ENCODE measurements at places on chromosomes 6 and 20.

DNA sequence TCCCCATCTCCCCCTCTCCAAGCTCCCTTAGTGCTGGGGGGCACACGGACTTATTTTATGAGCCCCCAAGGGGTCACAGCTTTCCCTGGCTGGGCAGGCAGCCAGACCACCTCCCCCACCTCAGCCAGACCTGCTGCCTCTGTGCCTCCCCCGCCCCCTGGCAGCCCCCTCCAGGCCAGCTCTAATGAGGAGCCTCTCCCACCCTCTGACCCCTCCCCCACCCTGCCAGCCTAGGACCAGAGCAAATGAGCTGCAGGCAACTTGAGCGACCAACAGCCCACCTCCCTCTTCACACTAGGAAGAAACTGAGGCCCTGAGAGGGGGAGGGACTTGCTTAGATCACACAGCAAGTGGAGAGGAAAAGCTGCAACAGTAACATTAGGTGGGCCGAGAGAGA is 1.9 kb downstream of the GDF5 start:
- DNase-seq, result no peak

GRCh38 chr6:4308364-4308763 is 173.0 kb upstream of the ECI2 start:
- no peak for DNase-seq

GRCh38 chr6:89536231-89536630 is 102.3 kb downstream of the LYRM2 start:
- DNase-seq, result no peak

DNA sequence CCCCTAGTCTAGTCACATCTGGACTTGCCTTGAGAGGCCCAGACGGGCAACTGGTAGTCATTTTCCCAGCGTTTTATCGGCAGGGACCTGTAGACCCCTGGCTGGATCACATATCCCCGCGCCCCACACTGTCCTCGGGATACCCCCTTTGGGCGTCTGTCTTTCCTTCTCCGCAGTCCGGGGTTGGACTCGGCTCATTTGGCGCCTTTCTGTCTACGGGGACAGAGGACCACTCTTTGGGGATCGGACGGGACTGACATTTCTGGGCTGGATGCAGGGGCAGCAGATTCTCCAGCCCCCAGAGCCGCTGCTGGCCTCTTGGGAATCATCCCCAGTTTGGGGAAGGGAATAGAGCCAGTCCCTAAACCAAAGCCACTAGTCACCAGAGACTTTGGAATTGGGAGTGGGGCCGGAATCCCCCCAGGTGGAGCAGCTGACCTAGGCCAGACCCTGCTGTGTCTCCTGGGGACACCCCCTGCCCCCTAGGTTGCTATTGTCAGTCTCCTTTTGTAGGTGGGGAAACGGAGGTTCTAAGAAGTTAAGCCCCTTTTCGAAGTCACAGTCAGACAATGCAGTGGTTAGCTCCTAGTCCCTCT is 734 bp downstream of the FAM110A start:
- no peak for DNase-seq

DNA sequence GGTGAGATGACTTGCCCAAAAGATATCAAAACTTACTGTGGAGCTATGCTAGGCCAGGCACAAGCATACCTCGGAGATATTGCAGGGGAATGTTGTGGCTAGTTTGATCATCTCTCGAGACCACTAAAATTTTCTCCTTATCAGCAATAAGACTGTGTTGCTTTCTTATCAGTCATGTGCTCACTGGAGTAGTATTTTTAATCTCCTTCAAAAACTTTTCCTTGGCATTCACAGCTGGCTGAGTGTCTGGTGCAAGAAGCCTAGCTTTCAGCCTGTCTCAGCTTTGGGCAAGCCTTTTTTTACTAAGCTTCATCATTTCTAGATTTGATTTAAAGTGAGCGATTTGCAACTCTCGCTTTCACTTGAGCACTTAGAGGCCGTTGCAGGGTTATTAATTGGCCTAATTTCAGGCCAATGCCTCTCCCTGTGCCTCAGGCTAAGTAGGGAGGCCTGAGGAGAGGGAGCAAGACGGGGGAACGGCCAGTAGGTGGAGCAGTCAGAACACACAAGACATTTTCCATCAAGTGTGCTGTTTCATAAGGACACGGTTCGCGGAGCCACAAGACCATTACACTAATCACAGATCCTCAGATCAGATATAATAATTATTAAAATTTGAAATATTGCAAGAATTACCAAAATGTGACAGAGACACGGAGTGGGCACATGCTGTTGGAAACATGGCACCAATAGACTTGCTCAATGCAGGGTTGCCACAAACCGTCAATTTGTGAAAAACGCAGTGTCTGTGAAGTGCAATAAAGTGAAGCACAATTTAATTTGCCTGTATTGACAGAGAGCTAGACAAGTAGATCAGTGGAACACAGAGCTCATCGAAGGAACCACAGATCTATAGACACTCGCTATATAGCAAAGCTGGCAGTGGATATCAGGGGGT is 106.8 kb upstream of the SIRPG start:
- DNase-seq, result peak; percentile 54

DNA sequence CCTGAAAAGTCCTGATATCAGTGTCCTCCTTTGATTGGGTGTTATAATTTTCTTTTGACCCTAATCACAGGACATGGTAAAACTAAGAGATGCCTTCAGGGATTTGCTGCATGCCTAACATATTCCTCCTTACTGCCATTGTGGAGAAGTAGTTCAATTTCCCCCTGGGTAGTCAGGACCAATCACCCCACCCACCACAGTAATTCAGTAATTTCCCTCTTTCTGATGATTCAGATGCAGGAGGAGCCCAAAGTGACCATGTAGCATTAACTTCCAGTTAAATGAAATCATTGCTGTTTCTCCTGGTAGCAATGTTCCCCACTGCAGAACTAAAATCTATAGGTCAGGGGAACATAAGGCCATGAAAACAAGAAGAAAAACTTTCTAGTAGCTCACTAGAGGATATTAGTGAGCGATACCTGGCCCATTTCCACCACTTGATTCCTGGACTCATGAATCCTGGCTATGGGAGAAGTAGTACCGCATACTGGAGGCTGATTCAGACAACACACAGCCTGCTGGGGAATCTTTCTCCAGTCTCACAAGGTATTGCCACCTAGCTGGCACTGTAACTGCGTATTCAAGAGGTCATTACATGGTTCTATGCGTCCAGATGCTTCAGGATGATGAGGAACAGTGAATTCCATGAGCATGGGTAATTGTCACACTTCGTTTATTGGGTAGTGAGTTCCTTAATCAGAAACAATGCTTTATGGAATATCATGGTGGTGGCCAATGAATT is 561.2 kb downstream of the HAO1 start:
- DNase-seq, result no peak

- DNase-seq, result no peak
Observed at GRCh38 chr6:94300424-94301144, 881.2 kb upstream of the EPHA7 start.

GRCh38 chr20:13799974-13800373 is 15.1 kb downstream of the NDUFAF5 start:
- DNase-seq, result no peak

GRCh38 chr6:65979120-65979519 is 272.1 kb upstream of the EYS start:
- no peak for DNase-seq

DNA sequence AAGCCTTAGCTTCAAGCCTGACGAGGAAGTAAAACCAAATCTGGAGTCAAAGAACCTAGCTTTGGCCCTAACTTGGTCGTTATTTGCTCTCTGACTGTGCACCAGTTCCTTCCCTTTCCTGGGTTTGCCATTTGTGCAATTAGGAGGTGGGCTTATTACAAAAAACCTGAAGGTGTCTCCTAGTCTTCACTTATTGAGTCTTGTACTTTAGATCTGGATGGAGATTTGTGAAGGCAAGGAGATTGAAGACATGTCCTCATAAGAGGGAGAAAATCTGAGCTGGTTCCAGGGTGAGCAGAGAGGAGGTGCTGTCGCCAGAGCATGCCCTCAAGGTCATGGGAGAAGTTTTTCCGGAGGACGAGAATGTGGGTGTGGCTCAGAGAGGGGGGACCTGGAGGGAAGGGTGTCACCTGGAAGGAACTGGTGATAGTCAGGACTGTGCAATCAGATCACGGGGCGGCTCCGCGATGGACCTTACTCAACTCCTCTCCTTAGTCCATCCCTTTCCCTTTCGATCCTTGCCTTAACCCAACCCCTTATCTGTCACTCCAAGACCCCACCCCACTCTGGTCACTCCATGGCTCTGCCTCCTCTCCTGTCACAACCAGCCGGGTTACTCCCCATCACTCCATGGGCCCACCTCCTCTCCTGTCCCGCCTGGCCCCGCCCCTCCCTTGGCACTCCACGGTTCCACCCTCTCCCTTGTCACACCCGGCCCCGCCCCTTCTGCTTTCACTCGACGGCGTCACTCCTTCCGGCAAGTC is 588 bp upstream of the ACSS2 start:
- DNase-seq, result no peak

GRCh38 chr6:129685662-129686031 is 24.3 kb downstream of the ARHGAP18 start:
- DNase-seq, result no peak

DNA sequence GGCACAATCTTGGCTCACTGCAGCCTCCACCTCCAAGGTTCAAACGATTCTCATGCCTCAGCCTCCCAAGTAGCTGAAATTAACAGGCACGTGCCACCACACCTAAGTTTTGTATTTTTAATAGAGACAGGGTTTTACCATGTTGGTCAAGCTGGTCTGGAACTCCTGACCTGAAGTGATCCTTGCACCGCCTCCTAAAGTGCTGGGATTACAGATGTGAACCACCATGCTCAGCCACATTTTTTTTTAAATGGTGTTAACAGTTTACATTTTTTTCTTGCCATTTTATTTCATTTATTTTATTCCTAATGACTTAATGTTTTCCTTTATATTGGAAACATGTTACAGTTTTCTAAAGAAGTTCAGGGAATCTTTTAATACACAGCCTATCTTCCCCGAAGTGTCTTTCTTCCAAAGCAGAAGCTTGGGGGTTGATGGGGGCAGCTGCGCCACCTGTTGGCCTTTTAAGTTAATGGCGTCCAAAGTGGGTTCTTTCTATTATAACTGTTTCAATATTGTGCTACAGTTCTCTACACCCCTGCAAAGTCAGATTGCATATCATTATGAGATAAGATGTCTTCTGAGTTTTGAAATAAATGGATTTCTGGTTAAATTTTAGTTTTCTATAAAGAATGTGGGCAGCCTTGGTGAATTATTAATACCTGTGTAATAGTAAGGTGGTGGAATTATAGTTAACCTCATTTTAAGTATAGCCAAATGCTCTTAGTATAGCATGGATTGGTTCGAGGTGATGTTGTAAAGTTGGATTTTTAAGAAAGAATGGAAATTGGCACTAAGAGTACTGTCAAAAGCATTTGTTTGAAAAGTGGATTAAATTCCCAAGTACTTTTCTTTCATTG is 42.0 kb upstream of the PLCG1 start:
- DNase-seq, result no peak

GRCh38 chr6:151451417-151451949 is 443 bp downstream of the RMND1 start:
- DNase-seq, result no peak

DNA sequence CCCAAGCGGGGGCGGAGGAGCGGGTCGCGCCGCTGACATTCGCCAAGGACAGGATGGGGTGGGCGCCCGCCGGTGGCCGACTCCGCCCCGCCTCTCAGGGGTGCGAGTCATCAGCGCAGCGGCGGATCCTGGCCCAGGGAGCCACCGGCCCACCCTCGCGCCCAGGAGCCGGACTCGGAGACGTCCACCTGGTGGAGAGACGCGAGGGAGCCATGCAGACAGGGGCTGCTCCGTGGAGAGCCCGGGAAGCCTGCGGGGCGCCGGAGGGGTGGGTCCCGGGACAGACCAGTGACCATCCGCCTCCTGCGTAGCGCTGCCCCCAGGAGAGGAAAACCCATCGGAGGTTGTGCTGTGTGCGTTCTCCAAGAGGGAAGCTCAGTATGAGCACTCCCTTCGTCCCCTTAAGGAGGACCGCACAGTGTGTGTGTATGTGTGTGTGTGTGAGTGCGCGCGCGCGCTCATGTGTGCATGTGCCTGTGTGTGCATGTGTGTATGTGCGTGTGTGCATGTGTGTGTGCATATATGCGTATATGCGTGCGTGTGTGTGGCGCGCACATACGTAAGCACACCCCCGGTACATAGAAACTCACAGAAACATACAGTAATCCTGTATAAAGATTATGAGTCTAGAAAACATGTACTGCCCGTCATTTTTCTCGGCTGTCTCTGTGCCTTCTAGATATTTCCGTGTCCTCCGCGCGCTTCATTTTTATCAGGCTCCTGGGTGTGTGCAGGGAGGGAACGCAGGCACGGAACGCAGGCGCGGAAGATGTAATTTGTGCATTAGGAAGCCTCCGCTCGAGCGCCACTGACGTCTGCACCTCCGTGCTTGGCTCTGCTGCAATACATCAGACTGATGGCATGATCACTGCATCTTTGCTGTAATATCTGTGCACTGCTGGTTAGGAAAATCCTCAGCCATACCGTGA is 158.9 kb downstream of the TBXT start:
- peak; percentile 43 for DNase-seq

GRCh38 chr6:134738211-134738885 is 211.6 kb downstream of the ALDH8A1 start:
- DNase-seq, result no peak

DNA sequence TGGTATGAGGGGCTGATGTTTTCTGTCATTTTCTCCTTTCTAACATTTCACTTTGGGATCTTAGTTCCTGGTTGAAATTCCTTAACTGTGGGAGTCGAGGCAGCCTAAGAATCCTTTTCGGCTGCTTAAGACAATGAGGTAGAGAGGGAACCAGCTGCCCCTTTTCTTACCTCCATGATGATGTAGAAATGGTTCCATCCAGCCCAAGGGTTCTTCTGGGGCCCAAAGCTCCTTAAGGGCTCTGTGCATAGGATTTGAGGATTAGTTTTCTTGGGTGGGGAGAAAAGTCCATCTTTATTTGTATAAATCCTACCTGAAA is 33.5 kb downstream of the SYNJ2 start:
- DNase-seq, result no peak

GRCh38 chr6:54267798-54268197 is 40.4 kb upstream of the TINAG start:
- DNase-seq, result no peak

DNA sequence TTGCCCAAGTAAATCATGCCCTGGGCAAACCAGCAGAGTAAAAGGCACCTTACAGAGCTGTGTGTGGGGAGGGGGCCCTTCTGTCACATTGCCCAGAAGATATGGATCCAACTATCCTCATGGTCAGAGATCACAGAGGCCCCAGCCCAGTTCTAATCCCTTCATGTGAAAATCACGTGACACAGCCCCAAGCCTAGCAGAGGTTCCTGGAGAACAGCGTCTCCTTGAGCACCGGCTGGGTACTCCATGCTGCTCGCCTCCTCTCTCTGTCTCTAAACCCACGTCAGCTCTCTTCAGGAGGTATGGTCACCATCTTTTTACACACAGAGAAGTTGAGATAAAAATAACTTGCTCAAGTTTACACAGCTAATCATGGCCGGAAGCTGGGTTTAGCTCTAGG is 230.2 kb downstream of the ANKRD60 start:
- no peak for DNase-seq
